GM23248 (cell line): ENCODE measurements at places on chromosomes 3 and 15. TPM values are rescaled to one million over a fixed set of nuclear protein-coding genes. Genes with fewer than 3 reads are reported as not detected.
A peak's percentile ranks its signal among the peaks of the same experiment; 100 is the strongest.

GRCh38 chr15:71093054-71094024 is 21.9 kb upstream of the THSD4 start:
- DNase-seq: peak; percentile 85

DNA sequence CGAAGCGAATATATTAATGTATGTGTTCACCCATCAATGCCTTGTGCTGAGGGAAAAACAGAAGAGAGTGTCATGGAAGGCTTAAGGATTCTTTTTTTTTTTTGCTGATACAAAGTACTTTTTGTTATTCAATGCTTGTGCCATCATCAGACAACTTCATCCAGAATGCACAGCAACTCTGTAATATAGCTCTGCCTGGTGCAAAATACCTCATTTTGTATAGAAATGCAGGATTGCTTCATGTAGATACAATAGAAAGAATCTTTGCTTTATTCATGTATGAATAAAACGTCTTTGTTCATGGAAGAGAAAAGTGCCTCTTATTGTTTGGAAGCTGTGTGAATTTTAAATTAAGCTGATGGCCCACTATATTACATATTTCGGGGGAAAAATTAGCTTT is 62.9 kb downstream of the SH3GL3 start:
- DNase-seq: no peak

DNA sequence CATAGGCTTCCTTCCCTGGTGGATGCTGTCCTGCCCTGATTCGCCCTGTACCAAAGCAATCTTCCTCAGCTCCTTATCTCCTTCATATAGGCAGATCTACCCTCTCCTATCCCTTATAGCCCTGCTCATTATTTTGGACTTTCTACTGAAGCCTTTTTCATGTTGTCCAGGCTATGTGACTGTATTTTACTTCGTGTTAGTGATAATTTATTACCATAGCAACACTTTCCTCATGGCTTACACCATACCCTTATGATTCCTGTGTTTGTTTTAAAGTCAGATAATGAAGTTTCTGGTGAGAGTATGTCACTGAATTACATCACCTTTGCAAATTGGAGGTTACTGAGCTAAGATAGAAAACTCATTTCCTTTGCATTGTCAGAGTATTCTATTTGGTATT is 352.6 kb downstream of the NLGN1 start:
- peak; percentile 75 for DNase-seq

DNA sequence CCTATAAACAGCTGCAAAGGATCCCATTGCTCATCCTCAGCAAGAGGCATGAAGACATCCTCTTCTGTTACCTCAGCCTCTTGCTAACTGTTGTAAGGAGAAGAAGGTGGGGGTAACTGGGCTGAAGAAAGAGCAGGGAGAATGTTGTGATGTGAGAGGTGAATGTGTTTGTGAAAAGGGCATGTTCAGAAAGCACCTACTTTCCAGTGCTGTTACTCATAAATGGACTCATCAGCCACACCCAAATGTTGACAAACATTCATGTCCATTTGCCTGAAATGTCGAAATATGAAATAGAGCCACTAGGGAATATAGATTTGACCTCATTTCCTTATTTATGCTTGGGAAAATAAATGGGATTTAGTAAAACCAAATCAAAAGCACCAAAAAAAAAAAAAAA is 12.6 kb downstream of the SLC24A1 start:
- DNase-seq: peak; percentile 66

- peak; percentile 94 for DNase-seq
Observed at GRCh38 chr3:13579063-13579462, 30.1 kb downstream of the FBLN2 start.

GRCh38 chr3:163364717-163365116 is 1713.6 kb downstream of the SI start:
- no peak for DNase-seq

DNA sequence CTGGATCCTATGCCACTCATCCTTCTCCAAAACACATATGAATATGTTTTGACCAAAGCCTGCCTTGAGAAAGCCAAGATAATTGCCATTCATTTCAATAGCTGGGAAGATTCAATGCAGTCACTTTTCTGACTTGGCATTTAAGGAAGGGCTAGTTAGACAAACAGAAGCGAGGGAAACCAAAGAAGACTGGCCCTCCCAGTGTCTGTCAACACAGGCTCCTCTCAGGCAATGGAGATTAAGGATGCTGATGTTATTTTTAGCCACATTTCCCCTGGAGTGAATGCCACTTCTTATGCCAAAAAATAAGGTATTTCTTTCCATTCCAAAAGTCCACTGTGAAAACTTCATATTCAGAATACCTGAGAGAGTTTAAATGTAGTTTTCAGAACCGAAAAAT is 101.7 kb downstream of the P3H2 start:
- no peak for DNase-seq

DNA sequence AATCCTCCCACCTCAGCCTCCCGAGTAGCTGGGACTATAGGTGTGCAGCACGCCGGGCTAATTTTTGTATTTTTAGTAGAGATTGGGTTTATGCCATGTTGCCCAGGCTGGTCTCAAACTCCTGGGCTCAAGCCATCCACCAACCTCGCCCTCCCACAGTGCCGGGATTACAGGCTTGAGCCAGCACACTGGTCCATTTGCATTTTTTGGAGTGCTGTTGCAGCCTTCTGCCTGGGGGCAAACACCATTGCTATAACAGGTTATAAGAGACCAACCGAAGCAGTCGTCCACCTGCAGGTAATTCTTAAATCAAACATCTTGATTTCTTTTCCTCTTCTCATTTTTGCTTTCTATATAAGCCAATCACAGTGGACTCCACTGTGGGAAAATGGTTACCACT is 27.7 kb downstream of the ACKR4 start:
- no peak for DNase-seq

DNA sequence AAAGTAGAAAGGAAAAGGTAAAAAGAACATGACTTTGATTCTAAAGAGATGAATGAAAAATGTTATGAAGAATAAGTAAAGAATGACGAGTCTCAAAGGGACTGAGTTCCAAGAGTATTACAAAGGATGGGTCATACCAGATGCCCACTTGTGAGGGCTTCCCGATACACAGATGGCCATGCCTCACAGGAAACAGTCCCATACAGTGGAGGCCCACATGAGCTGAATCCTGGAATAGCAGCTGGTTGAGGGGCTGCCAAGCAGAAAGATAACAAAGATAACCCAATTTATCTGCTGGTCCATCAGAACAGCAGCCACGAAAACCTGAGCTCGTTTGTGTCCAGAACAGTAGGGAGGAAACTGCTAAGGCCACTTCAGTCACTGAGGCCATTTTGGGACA is 3.7 kb downstream of the SSR3 start:
- peak; percentile 85 for DNase-seq

GRCh38 chr3:143506190-143506589 is 342.1 kb downstream of the SLC9A9 start:
- no peak for DNase-seq

- DNase-seq: peak; percentile 60
Observed at GRCh38 chr3:191051037-191051436, 148.0 kb upstream of the OSTN start.

DNA sequence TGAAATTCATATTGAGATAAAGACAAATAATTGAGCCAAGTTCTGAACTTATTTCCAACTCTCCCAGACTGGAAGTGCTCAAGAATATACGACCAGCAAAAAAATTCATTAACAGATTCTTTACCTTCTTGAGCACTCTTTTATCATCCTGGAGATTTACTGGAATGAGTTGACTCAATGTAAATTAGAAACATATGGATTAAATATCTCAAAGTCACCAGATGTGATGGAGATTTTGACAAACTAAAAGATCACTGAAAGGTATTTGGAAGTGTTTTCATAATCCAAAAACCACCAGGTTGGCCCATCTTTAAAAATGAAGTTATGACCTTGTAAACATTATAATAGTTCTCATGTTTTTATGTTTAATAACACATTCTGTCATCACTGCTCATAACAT is 433.2 kb upstream of the RASGRP1 start:
- DNase-seq: no peak

GRCh38 chr3:88988906-88989305 is 118.5 kb upstream of the EPHA3 start:
- DNase-seq: no peak

GRCh38 chr3:87203809-87204208 is 23.3 kb upstream of the CHMP2B start:
- no peak for DNase-seq

- peak; percentile 23 for DNase-seq
Observed at GRCh38 chr3:72231439-72232196, 446.7 kb upstream of the PROK2 start.

DNA sequence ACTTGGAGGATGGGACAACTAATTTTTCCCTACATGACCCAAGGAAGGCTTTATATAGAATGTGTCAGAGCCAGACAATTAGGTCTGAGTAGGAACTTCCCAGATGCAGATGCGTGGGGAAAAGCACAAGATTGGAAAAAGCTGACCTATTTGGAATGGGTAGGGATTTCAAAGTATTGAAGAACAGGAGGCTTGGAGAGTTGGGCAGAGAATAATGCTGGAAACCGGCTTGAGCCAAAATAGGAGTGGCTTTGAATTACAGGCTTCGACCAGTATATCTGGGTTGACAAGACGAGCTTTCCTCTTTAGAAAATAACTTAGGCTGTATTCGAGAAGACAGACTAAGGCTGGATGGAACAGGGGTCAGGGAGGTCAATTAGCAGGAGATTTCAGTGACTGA is 181.1 kb downstream of the GBE1 start:
- no peak for DNase-seq

RPL39L gene
- polyA plus RNA-seq: 21.8 and 22.0 TPM in 2 replicates

PIERCE2 gene
- 6.6 and 7.3 TPM in 2 replicates for polyA plus RNA-seq

CHCHD4 gene
- 15.1 and 15.4 TPM in 2 replicates for polyA plus RNA-seq

TM6SF1 gene
- polyA plus RNA-seq: 0.14 TPM in 1 of 2 replicates, not detected in the other
